ENCODE measurements at places on chromosomes 5 and 9.

- no peak for DNase-seq
Observed at GRCh38 chr5:74575741-74576538, 64.6 kb downstream of the ENC1 start.

DNA sequence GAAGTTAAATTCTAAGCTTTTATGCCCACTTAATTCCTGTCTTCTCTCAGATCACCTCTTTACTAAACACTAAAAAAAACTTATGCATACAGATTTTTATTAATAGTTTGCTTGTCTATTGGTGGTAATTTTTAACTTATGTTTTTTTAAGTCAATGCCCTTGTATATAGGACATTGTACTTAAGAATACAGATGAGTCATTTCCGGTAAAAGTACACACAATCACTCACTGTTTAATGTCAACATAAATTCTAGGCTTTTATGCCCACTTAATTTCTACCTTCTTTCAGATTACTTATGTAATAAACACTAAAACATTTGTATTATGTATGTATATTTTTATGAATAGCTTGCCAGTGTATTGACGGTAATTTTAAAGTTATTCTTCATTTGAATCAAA, 872.8 kb upstream of the CDH9 start:
- no peak for DNase-seq

DNA sequence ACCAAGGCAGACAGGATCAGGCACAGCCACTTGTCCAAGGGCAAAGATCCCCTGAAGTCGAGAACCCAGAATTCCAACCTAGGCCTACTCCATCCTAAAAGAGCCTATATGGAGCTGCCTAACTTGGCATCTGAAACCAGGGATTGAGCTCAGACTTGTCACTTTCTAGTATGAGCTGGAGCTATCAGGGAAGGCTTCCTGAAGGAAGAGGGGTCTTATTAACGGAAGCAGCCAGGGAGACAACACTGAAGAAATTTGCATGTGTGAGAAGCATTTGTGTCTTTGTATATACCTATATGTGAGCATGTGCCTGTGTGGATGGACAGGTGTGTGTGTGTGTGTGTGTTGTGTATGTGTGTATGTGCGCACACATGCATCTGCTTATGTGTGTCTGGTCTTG, 4.7 kb upstream of the AQP7 start:
- no peak for DNase-seq

DNA sequence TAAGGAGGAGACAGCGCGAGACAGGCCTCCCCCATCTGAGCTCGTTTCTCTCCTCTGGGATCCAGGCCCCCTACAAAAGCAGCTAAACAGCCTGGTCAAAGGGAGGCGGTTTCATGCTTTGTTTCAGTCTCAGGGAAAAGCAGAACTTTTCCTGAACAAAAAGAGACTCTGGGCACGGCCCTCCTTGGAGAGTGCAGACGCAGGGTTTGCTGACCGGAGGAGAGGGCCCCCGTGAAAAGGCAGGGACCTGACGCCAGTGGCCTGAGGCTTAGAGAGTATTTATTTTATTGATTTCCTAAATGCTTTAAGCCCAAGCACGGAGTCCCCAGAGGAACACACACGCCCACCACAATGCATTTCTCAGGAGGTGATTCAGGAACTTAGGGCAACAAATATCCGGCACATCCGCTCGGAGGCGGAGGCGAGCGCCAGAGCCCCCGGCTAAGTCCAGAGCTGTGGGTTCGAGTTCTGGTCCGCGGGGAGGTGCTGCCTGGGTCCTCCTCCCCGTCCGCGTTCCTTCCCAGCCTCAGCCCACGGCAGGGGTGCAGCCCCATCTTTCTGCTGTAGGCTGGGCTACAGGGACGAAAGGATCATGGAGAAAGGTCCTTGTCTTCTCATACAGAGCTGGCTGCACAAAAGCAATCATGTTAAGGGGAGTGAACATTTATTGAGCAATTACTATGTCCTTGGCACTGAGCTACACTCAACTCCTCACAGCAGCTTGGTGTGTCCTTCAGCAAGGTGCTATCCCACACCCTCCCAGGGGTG, 40.0 kb downstream of the PTGES start:
- DNase-seq: no peak

DNA sequence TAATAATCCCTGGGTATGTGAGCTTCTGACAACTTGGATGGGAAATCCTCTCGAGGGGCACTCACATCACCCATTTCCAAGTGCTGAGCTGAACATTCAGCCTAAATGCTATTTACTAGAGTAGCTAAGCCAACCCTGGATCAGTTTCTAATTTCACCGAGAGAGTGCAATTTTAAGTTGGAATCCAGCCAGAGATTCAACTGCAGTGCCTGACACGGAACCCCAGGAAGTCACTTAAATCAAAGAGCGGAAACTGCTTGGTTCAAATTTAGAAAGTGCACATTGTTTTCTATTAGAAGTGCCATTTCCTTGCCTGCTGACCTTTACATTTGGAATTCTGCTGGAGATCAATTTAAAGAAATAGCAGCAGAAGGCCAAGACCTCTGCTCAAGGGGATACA, 8.8 kb downstream of the SPRY4 start:
- DNase-seq: no peak

DNA sequence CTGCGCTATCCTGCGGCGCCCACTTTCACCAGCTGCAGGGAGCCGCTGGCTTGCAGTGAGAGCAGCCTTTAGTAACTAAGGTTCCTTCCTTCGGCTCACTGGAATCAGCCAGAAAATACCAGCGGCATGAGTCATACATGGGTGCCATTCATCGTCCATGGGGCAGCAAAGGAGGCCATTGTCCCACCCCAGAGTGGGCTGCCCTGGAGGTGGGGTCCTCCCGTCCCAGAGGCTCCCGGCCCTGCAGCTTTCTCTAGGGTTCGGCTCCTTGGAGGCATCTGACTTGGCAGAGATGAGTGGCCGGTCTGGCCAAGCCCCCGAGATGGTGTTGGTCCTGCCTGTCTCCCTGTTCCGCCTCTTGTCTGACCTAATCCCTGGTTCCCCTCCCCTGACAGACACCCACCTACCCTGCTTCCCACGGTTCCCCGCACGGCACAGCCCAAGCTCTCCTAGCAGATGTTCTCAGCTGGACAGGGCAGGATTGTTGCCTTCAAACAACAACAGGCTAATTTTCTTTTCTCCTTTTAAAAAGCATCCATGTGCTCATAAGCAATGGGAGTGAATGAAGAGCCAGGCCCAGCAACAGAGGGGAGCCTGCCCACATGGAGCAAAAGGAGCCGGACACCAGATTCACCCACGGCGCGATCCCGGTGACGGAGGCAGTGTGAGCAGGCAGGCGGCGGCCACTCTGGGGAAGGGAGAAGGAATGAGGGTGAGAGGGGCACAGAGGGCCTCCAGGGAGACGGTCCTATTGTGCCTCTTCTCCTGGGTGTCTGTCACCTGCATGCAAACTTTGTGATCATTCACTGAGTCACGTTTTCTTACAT, 97.0 kb upstream of the COL5A1 start:
- DNase-seq: no peak

- DNase-seq: no peak
Observed at GRCh38 chr5:574906-575305, 37.2 kb upstream of the CEP72 start.

Data from endothelial cell (in vitro differentiated cells).